Bronchial epithelial cell (primary cell): ENCODE measurements at places on chromosomes 12 and 14. TPM values are rescaled to one million over a fixed set of nuclear protein-coding genes. Genes with fewer than 3 reads are reported as not detected.

GPR137C gene
- total RNA-seq: under 0.01 and 0.26 TPM in 2 replicates

RILPL1 gene
- total RNA-seq: 7.9 and 8.6 TPM in 2 replicates

CLEC4D gene
- not detected in 2 replicates for total RNA-seq

PRH2 gene
- total RNA-seq: 0.38 TPM in 1 of 2 replicates, not detected in the other

ITGA7 gene
- 0.79 and 1.3 TPM in 2 replicates for total RNA-seq

KRT82 gene
- total RNA-seq: not detected in 2 replicates

LMNTD1 gene
- 0.13 TPM in 1 of 2 replicates, not detected in the other for total RNA-seq

FOXN4 gene
- not detected in 2 replicates for total RNA-seq

MED13L gene
- total RNA-seq: 39.8 and 41.6 TPM in 2 replicates

CLEC1B gene
- total RNA-seq: not detected in 2 replicates

TMTC1 gene
- total RNA-seq: 4.5 and 9.1 TPM in 2 replicates

KLRF1 gene
- 0.13 TPM in 1 of 2 replicates, not detected in the other for total RNA-seq

TEX52 gene
- not detected in 2 replicates for total RNA-seq

ZBTB39 gene
- 5.2 and 5.5 TPM in 2 replicates for total RNA-seq
